ENCODE measurements at places on chromosomes 1 and 21. TPM values are rescaled to one million over a fixed set of nuclear protein-coding genes. Genes with fewer than 3 reads are reported as not detected.
A peak's percentile ranks its signal among the peaks of the same experiment; 100 is the strongest.

DNA sequence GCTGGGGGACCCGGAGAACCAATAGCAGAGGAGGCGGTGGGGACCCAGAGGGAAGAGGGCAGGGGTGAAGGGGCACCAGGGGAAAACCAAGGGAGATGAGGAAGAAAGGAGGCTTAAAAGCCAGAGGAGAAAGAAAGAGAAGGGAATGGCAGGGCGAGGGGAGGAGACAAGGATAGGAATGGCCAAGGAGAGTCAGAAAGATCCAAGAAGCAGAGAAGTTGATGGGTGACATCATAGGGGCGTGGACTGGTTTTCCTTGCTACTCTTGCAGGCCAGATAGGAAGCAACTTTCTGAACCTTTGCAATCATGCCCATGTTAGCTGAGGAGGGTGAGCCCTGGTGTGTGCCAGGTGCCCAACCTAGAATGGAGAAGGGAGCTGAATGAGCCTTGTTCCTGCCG lies 5.4 kb downstream of the NPR1 start:
- no peaks in the 10 kb centered on the region for H3K27me3 ChIP-seq
- H3K4me1 ChIP-seq, result peaks cover 10% of the 10 kb centered on the region
- no peak overlapping the region for H3K27ac ChIP-seq
- no peak for DNase-seq
- no peaks in the 10 kb centered on the region for H3K36me3 ChIP-seq
- H3K4me3 ChIP-seq, result no peak overlapping the region

- peak overlapping the region; percentile 64 for H3K27ac ChIP-seq
- peak overlapping the region; percentile 33 for H3K4me3 ChIP-seq
- DNase-seq, result no peak
- H3K4me1 ChIP-seq, result peaks cover 18% of the 10 kb centered on the region
- no peaks in the 10 kb centered on the region for H3K36me3 ChIP-seq
Observed at GRCh38 chr1:246698466-246699094, 25.6 kb upstream of the SCCPDH start.

DNA sequence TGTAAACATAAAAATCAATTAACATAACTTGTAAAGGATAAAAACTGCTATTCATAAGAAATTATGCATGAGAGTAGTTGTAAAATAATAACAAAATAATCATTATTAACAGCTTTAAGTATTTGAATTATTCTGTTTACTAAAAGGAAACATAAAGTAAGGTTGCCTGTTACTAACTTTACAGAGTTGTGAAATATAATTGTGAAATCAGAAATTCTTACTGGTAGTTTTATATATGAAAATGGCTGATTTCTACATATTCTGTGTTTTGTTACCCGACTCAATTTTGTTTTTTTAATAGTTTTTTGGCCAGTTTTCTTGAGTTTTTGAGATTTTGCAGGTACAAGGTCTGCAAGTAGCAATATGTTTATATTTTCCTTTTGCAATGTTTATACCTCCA lies 27.8 kb downstream of the FNBP1L start:
- peaks cover 15% of the 10 kb centered on the region for H3K4me1 ChIP-seq
- H3K27ac ChIP-seq, result no peak overlapping the region
- H3K36me3 ChIP-seq, result no peaks in the 10 kb centered on the region
- no peaks in the 10 kb centered on the region for H3K27me3 ChIP-seq
- DNase-seq, result no peak
- H3K4me3 ChIP-seq, result no peak overlapping the region

- H3K4me3 ChIP-seq, result no peak overlapping the region
- no peaks in the 10 kb centered on the region for H3K36me3 ChIP-seq
- no peak overlapping the region for H3K27ac ChIP-seq
- H3K27me3 ChIP-seq, result no peaks in the 10 kb centered on the region
Observed at GRCh38 chr21:38853421-38853919, 47.7 kb downstream of the ETS2 start.

- H3K27me3 ChIP-seq, result no peaks in the 10 kb centered on the region
- peak overlapping the region; percentile 39 for H3K27ac ChIP-seq
- DNase-seq, result no peak
- H3K36me3 ChIP-seq, result peaks cover 30% of the 10 kb centered on the region
- H3K4me1 ChIP-seq, result peaks cover 24% of the 10 kb centered on the region
Observed at GRCh38 chr1:112687785-112688496, 13.5 kb downstream of the MOV10 start.

DNA sequence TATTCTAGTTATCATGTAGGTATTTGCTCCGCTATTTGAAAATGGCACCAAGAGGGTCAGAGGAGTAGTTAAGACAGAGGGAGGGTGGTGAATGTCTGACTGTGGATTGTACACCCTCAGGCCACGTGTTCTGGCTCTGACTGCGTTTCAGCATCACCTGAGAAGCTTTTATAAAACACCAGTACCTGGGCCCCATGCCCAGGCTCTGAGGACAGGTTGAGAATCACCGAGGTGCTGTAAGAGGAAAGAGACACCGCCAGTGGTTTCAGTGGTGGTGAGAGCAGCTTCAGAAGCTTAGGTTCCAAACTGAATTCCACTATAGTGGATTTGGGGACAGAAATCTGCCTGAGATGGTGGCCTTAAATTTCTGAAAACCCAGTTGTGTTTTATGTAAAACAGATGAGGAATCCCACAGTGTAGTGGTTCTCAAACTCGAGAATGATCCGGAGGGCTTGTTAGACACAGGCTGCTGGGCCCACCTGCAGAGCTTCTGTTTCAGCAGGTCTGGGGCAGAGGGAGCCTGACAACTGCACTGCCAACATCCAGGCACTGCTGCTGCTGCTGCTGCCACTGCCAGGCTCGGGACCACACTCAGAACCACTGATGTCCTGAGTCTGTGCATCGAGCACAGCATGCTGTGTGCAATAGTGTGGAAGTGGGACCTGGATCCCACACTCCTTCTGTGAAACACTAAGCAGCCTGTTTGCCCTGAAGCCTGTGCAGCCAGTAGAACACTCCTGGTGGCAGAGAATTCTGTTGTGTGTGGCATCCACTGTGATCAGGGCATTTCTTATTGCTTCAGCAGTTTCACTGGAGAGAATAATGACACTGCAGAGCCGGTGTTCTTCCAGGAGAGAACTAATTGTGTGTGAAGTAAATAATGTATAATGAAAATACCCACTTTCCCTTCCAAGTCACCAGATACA lies 98.7 kb downstream of the SUSD4 start:
- H3K4me1 ChIP-seq, result no peaks in the 10 kb centered on the region
- DNase-seq, result no peak
- H3K27me3 ChIP-seq, result no peaks in the 10 kb centered on the region
- no peak overlapping the region for H3K4me3 ChIP-seq
- no peaks in the 10 kb centered on the region for H3K36me3 ChIP-seq
- no peak overlapping the region for H3K27ac ChIP-seq

- no peak for DNase-seq
- H3K36me3 ChIP-seq, result no peaks in the 10 kb centered on the region
- H3K4me3 ChIP-seq, result no peak overlapping the region
- H3K27ac ChIP-seq, result no peak overlapping the region
Observed at GRCh38 chr1:87927391-87928280, 599.0 kb downstream of the LMO4 start.

- no peaks in the 10 kb centered on the region for H3K27me3 ChIP-seq
- no peak overlapping the region for H3K4me3 ChIP-seq
- no peak overlapping the region for H3K27ac ChIP-seq
- DNase-seq, result no peak
- peaks cover 6% of the 10 kb centered on the region for H3K4me1 ChIP-seq
- H3K36me3 ChIP-seq, result no peaks in the 10 kb centered on the region
Observed at GRCh38 chr1:46823151-46823550, 24.3 kb downstream of the CYP4B1 start.

GRCh38 chr21:41866274-41866809 lies 12.8 kb downstream of the PRDM15 start:
- DNase-seq, result no peak
- H3K4me3 ChIP-seq, result no peak overlapping the region
- no peaks in the 10 kb centered on the region for H3K36me3 ChIP-seq
- no peaks in the 10 kb centered on the region for H3K27me3 ChIP-seq
- peaks cover 16% of the 10 kb centered on the region for H3K4me1 ChIP-seq

DNA sequence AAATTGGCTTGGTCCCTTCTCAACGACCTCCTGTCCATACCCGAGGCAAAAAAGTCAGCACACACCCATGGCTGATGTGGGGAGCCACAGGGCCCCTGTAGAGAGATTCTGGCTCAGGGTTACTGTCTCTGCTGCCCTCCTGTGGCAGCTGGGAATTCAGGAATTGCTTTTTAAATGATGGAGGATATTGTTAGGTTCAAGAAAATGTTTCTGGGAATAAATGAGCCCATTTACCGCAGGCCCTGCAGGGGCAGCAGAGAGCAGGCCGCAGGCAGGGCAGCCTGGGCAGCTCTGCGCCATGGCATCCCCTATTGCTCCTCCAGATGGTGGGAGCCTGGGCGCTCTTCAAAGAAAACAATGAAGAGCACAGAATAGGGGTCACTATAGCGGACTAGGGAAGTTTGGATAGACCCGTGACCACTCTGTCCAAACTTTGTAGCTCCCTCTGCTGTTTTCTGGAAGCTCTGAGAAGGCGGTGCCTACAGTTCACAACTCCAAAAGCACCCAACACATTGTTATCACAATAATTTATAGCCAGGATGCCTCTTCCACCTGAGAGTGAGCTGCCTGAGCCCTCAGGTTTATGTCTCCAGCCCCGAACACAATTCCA lies 201.1 kb downstream of the BACH1 start:
- no peaks in the 10 kb centered on the region for H3K4me1 ChIP-seq
- no peaks in the 10 kb centered on the region for H3K27me3 ChIP-seq
- no peak overlapping the region for H3K27ac ChIP-seq
- no peak overlapping the region for H3K4me3 ChIP-seq

DNA sequence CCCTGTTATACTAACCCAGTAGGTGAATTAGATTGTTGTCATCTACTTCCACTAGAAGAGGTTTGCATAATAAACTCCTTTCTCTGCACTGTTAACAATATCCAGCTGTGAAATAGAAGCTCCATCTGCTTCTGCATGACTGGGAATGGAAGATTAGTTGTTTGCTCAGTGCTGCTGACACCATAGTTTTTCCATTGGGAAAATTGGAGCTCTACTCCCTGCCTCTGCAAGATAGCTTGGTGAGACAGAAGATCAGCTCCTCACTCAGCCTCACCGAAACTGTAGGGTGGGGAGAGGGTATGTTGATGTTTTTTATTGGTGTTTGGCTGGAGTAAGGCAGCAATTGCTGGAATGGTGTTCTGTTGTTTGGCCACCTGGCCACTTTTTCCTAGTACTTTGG lies 331.6 kb upstream of the ADAMTS5 start:
- no peaks in the 10 kb centered on the region for H3K36me3 ChIP-seq
- no peaks in the 10 kb centered on the region for H3K27me3 ChIP-seq
- no peak overlapping the region for H3K4me3 ChIP-seq
- DNase-seq, result no peak

GRCh38 chr1:63322114-63322943 lies at the start of gene FOXD3:
TSS of gene FOXD3 (plus strand) at chr1:63322567. CDS start at chr1:63323059, 492 bp downstream.
- DNase-seq, result no peak
- peaks cover 59% of the 10 kb centered on the region for H3K27me3 ChIP-seq
- H3K36me3 ChIP-seq, result no peaks in the 10 kb centered on the region

Gene FCN3
- 1.7 TPM for total RNA-seq

Gene LRRC53
- total RNA-seq, result not detected

Gene KCNE2
- total RNA-seq, result not detected

Gene NUP133
- total RNA-seq, result 38.3 TPM
